ENCODE measurements at places on chromosomes 2 and 18.

DNA sequence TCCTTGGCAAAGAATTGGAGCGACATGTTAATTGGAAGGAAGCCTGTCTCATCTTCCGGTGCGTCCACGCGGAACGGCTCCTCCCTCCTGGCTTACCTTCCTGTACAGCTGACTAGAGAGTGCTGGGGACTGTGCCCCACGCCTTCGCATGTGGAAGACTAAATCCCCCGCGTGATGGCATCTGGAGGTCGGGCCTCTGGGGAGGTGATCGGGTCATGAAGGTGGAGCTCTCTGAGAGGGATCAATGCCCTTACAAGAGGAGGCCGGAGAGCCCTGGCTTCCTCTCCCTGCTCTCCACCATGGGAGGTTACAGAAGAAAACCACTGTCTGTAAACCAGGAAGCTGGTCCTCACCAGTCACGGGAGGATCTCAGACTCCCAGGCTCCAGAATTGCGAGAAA, 104.1 kb upstream of the OTOS start:
- no peak for DNase-seq

GRCh38 chr2:155770516-155770915, 562.0 kb downstream of the NR4A2 start:
- no peak for DNase-seq

DNA sequence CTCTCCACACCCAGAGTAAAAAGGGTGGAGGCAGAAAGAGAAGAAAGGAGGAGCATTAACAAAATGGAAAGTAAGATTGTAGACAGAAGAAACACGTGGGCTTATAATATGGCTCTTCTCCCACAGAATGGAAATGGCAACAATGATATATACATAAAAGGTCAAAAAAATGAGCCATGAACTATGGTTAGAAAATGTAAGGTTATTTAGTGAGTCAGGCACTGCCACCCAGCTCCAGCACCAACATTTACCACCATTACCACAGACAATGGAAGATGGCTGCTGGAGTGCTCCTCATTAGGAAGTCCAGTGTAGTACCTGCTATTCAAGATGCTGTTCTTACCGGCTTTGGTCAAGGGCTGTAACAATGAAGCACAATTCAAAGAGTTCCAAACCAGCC, 258.0 kb downstream of the ZEB2 start:
- no peak for DNase-seq

GRCh38 chr2:37243435-37243834, 12.0 kb downstream of the NDUFAF7 start:
- no peak for DNase-seq

DNA sequence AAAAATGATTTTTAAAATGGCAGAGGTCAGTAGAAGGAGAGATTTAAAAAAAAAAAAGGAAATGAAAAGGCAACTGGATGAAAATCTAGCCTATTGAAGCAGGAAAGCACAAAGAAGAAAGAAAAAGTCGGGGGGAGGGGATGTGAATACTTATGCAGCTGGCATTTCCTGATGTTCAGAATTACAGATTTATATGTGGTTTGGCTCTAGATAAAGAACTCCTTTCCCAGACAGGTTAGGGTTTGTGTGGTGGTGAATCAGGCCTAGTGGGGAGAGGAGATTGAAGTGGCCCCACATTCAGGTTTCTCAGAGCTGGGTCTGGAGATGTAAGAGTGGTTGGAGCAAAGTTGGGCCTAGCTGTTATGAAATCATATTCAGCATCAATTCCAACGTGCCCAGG, 394.4 kb downstream of the FIGN start:
- DNase-seq, result no peak

DNA sequence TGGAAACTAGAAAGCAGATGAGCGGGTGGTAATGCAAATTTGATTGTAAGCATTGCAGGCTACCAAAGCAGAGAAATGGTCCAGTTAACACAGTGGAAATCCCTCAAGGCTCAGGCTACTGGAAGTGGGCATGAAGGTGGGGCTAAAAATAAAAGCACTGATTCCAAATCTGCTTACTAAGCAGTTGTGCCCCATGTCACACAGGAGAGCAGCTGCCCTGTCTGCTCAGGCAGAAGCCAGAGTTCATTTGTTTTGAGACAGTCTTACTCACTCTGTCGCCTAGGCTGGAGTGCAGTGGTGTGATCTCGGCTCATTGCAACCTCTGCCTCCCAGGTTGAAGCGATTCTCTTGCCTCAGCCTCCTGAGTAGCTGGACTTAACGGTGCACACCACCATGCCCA, 42.5 kb upstream of the TSPYL6 start:
- no peak for DNase-seq

DNA sequence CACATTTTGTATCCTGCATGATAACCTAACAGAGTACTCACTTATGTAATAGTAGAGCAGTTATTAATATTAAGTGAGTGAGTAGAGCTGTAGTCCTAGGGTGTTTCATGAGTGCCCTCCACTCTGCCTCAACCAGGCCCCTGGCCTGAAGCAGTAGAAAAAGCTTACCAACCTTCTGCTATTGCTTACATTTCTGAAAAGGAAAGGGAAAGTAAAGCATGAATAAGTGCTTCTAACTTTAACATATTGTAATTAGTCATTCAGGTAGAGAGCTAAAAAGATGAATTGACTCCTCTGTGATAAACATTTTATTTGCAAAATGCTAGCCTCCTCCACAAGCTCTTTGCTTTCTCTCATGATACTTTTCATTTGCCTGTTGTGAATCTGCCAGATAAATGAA, 94.7 kb upstream of the RPE start:
- DNase-seq, result no peak

GRCh38 chr18:79405781-79406575, 10.2 kb downstream of the NFATC1 start:
- DNase-seq, result peak; percentile 95

DNA sequence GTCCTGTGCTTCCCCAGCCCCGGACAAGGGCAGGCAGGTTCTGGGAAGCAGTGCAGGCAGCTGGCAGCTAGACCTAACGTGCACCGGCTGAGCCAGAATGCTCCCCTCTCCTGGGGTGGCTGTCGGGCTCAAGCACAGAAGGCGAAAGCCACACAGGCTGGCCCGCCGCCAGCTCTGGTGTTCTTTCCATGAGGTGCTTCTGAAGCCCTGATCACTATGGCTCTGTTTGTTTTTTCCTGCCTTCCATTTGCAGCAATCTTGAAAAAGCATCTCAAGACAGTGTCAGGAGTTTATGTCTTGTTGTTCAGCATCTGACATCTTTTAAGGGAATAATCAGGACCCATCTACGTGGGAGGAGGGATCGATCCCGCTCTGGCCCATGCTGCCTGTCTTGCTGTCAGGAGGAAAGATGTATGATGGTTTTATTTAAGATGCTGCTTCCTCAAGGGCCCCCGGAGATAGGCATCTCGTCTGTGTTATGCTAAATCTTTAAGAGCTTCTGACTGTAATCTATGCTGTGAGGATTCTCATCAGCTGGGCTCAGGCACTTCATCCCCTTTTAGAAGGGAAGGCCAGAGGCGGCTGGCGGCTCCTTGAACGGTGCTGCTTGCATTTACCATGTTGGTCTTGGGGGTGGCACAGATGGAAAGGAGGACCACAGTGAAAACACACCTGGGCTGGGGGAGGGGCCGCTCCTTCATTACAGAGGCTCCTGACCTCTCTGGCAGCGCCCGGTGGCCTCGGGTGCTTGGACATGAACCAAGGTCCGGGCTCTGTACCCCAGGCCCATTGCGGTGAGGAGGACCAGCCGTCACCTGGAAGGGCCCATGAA, 118.5 kb upstream of the HDAC4 start:
- DNase-seq, result no peak

- DNase-seq, result no peak
Measured at GRCh38 chr2:123958011-123958410, 67.1 kb upstream of the CNTNAP5 start.

DNA sequence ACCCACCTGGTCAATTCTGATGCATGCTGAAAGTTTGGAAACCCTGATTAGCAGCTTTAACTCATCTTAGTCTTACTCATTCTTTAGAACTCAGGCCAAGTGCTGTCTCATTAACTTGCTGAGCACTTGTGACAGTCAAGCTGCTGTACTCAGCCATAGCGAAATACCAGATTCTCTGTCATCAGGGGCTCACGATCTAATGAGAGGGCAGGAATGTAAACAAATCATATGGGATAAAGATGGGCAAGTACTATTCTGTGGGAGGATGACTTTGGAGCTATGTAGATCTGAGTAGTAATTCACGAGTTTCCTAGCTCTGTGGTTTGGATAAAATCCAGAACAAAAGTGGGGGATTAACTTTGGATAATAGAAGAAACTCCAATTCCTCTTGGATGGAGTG, 376.6 kb downstream of the HRH4 start:
- DNase-seq, result no peak

- DNase-seq, result no peak
Measured at GRCh38 chr2:46489423-46490174, 10.2 kb downstream of the TMEM247 start.

DNA sequence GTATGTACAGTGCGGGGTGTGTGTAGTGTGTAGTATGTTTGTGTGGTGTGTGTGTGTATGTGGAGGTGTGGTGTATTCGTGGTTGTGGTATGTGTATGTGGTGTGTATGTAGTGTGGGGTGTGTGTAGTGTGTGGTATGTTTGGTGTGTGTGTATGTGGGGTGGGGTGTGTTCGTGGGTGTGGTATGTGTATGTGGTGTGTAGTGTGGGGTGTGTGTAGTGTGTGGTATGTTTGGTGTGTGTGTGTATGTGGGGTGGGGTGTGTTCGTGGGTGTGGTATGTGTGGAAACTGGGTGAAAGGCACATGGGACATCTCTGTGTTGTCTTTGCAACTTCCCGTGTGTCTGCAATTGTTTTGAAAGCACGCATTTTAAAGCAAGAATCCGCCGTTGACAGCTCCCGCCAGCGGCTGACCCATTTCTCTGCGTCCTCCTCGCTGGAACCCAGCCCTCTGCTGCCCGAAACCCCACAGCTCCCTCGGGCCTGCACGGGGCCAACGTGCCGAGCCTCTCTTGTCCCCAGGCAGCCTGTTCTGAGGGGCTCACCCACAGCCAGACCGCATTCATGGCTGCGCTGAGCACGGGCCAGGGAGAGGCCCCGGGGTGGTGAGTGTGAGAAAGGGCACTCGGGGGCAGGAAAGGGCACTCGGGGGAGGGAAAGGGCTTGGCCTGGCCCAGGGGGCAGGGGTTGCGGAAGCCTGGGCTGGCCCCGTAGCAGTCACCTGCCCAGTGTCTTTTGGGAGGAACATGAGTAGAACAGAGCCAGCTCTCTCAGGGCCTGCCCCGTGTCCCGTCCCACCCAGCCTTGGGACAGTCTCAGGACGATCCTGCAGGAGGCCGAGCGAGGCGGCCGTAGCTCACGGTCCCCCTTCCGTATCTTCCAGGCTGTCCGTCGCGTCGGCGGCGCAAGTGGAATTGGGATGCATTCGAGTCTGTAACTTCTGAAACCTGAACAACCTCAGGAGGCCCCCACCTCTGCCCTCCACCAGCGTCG, 61.4 kb downstream of the TWIST2 start:
- peak; percentile 58 for DNase-seq

DNA sequence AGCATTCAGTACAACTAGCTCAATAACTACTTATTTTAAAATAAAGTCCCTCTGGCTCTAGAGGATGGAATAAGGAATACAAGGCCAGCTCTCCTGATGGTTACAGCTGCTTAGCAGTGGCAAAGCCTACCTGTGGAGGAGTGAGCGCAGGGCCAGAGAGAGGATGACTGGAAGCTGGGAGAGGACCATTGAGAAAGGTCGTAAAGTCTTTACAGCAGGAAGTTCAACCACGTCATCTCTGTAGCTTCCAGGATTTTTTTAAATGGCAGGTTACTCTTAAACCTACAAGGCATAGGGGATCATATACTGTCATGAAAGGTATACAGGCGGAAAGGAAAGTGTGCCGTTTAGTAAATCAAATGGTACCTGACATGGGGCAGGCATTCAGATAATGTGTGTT, 26.3 kb downstream of the ANXA4 start:
- no peak for DNase-seq

DNA sequence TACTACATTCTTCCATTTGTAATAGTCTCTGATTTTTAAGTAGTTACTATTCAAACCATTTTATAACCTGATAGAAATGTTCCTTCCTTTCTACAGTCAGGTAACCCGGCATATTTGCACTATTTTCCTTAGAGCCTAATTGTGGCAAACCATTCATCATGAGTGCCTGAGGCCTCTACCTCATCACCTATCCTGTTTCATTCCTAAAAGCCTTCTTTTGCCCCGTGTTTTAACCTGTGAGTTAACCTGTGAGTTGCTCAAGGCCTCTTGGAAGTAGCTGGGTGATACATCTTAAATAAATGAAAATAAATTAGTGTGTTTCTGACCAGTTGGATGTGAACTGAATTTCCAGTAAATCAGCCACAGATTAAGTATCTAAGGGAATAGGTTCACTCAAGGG, 6.5 kb upstream of the KLHL29 start:
- DNase-seq, result no peak

DNA sequence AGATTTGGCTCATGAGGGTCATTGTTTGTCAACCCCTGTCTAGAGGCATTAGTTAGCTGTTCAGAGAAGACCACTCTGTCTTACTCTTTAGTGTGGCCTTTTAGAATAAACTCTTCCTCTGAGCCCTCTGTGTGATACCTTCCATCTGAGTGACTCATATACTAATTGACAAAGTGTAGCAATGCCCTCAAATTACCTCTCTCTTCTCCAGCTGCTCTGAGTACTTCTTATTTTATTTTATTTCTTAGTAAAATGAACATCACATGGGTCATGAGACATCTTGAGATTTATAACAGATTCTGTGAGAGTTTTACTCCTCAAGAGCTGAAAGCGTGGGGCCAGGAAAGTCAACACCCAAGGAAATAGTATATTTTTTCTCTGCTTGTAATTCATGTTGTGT, 67.4 kb downstream of the KCTD18 start:
- DNase-seq, result no peak

DNA sequence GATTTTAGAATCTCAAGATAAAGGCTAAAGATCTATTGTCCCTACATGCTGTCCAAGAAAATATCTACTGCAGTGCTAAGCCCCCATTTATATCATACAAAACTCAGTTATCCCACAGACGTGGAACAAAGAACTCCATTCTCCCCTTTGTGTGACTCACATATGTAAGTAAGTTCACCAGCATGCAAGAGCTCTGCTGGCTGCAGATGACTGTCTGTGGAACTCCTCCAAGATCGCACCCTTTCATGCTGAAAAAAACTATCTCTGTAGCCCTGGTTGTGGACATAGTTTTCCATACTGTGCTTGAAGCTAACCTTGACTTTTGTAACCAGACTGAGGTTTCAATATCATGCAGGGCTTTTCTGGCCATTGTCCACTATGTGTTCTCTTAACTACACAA, 207.1 kb downstream of the ZNF521 start:
- no peak for DNase-seq

Measured in activated effector memory CD4-positive, alpha-beta T cell treated with anti-CD3 and anti-CD28 coated beads, Interleukin-2, amount 50 U/mL, for 16 hours (primary cell).